Posterior vena cava (tissue), 2 donors: ENCODE measurements at places on chromosomes 6 and 20. TPM values are rescaled to one million over a fixed set of nuclear protein-coding genes. Genes with fewer than 3 reads are reported as not detected.
A peak's percentile ranks its signal among the peaks of the same experiment; 100 is the strongest.

GRCh38 chr20:17854307-17854903, 114.2 kb downstream of the SNX5 start:
- DNase-seq = no peak

GRCh38 chr6:137224799-137225198, 5.6 kb upstream of the IFNGR1 start:
- no peak for DNase-seq

DNA sequence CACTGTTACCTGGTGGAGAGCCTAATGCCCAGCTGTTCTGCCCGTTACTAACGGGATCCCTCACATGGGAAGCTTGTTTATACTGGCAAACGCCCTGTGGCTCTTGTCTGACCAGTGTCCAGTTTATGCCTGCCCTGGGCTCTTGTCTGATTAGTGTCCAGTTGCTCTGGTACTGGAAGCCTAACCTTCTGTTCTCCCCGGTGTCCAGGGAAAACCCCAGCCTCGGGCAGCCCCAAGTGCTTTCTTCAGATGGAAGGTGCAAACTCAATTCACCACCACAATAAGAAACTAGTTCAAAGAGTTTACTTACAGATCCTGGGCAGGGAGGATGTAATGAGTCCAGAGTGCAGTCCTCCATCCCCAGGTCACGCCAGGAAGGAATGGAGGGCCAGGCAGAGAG, 148.4 kb downstream of the TBXT start:
- peak; percentile 30 for DNase-seq

- DNase-seq = no peak
Measured at GRCh38 chr6:138774370-138774769, 801 bp downstream of the CCDC28A start.

DNA sequence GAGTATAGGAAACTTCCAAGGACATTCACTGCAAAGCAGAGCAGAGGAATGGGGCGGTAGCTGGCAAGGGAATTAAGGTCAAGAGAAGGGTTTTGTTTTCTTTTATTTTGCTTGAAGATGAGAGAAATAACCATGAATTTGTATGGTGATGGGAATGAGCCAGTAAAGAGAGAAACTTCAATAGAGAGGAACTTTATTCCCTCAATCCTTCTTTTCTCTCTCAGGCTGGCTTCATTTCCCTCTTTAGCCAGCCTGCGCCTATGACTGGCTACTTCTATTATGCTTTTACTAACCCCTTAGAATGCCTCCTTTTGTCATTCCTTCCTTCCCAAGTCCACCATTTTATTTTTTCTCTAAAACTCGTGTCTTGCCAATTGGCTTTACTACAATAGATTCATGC, 101.4 kb upstream of the CEP85L start:
- DNase-seq = no peak

DNA sequence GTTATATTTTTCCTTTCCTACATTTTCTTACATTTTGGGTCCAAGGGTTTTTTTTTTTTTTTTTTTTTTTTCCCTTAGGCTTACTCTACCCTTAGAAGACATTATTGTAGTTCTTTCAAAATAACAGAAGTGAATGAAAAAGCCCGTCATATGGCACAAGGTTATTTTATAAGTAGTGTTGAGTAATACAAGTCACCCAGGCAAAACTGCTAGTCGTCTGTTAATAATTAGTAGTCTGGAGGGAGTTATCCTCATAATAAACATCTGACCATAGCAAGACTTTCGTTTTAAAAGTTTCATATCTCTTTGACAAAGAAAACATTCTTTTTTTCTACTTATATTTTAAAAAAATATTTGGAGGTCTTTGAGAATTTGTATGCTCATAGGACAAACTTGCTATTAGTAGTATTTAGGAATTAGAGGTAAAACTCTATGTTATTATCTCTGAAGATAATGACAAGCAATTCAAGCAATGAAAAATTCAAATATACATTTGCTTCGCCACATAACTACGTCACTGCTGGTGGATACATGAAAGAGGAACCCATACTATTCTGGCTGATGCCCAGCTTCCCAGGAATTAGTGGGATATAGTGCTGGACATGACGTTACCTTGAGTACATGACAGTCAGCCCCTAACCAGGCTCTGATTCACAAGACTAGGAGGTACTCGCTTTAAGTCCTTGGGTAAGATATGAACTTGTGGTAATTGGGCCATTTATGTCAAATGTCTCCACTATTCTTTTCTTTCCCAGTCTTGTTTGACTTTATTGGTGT, 532.8 kb downstream of the GRIK2 start:
- DNase-seq = no peak

GRCh38 chr20:53960579-53961272, 109.7 kb downstream of the BCAS1 start:
- no peak for DNase-seq

DNA sequence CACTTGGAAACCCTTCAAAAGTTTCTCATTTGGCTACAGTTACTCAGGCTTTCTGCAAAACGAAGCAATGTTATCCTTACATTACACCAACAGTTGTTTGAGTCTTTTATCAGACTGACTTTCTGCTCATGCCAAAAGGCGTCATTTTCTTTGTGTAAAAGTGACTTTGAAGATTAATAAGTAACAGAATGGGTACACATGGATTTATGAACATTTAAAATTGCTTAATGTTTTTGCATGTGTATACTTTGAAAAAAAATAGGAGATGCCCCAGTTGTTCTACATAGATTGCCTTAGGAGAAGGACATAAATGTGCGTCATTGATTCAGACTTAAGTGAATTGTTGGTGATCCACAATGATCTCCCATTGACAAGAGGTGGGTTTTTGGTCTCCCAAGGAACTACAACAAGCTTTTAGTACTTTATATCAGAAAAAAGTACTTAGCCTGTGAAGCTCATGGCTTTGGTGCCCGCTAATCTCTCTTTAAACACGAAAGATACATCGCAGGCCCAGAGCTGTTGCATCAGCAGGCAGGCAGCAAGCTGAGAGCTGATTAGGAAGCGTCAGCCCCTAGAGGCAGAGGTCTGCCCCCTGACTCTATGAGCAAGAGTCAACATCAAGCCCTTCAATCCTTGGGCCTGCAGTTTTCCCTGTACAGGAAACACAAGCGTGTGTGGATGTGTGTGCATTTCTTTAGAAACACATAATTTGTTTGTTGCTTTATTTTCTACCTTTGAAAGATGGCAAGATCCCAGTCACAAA, 45.9 kb downstream of the SLC22A3 start:
- no peak for DNase-seq

DNA sequence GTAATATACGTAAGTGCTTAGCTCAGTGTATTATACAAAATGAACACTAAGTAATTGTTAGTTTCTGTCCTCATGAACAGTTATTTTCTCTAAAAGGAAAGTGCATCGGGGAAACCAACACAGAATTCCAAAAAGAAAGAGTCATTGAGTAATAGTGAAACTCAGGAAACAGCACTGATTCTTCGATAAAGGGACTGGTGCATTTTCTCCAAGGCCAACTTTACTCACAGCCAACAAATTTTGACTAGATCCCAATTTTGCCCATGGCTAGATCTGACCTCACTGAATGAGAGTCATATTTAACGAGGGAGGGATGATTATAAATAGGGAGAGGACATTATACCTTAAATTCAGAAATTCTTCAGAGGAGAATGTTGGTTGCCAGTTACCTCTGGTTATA, 390.9 kb upstream of the NRSN1 start:
- DNase-seq = no peak

The NINL gene
- total RNA-seq = 4.2 TPM

The CPXM1 gene
- 9.6 TPM for total RNA-seq

The SLPI gene
- total RNA-seq = 74.0 TPM

The TINAG gene
- total RNA-seq = not detected

The C20orf141 gene
- not detected for total RNA-seq

The CST9 gene
- not detected for total RNA-seq

The NKAIN2 gene
- 0.81 TPM for total RNA-seq

The TMC2 gene
- 0.14 TPM for total RNA-seq

The TBXT gene
- not detected for total RNA-seq
